MCF 10A (cell line): ENCODE measurements at places on chromosomes 13 and 19.
A peak's percentile ranks its signal among the peaks of the same experiment; 100 is the strongest.

- no peaks in the 10 kb centered on the region for H3K4me1 ChIP-seq
- peak; percentile 4 for DNase-seq
- H3K27me3 ChIP-seq, result peaks cover 96% of the 10 kb centered on the region
These were observed 204.9 kb upstream of the MIR17HG start for GRCh38 chr13:91142572-91142971.

DNA sequence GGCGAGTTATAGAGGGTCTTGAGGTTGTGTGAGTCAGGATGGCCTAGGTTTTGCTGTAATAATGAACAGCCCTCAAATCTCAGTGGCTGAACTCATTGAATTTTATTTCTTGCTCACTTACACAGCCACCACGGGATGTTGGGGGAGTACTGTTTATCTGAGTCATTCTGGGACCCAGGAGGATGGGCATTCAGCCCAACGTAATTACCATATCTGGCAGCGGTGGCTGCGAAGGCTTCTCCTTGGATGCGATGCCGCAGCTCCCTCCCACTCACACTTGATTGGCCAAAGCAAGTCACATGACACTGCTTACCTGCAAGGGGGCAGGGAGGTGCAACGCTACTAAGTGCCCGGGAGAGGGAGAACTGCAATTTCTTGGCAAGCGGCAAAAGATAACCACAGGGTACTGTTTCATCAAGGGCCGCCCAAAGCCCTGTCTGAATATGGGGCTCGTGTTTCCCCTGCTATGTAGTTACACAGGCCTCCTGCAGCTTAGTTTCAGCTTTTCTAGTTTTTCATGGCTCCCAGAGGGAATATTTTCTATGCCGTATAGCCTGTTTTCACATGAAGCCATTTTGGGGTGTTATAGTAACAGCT lies 19.9 kb downstream of the ZSWIM9 start:
- DNase-seq, result peak; percentile 67
- H3K4me3 ChIP-seq, result no peak overlapping the region
- H3K27ac ChIP-seq, result no peak overlapping the region

DNA sequence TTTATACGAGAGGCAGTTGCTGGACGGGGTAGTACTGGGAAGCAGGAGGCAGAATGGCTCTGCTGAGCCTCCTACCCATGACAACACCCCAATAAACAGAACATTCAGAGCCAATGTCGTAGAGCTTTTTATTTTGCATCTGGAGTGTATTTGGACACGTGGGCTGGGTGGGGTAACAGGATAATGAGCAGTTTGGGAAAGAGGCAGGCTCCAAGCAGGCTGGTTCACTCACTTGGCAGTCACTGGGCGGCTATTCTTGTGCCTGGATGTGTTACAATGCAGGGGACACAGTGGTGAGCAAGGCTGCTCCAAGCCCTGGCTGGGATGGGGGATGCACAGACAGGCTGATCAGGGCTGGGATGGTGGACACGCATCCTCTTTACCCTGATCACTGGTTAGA lies 9.5 kb downstream of the ACTMAP start:
- no peak for DNase-seq
- no peaks in the 10 kb centered on the region for H3K27me3 ChIP-seq
- H3K4me1 ChIP-seq, result peaks cover under 1% of the 10 kb centered on the region
- H3K36me3 ChIP-seq, result peaks cover 66% of the 10 kb centered on the region
- H3K27ac ChIP-seq, result peak overlapping the region; percentile 70

- peaks cover 49% of the 10 kb centered on the region for H3K36me3 ChIP-seq
- H3K27me3 ChIP-seq, result no peaks in the 10 kb centered on the region
- H3K4me3 ChIP-seq, result peak overlapping the region; percentile 92
- DNase-seq, result peak; percentile 31
These were observed 59.0 kb downstream of the SERP2 start for GRCh38 chr13:44432650-44433049.

- H3K4me3 ChIP-seq, result no peak overlapping the region
- H3K36me3 ChIP-seq, result no peaks in the 10 kb centered on the region
- H3K27ac ChIP-seq, result no peak overlapping the region
- H3K27me3 ChIP-seq, result no peaks in the 10 kb centered on the region
- no peak for DNase-seq
These were observed 172.2 kb downstream of the OLFM4 start for GRCh38 chr13:53200498-53201453.

DNA sequence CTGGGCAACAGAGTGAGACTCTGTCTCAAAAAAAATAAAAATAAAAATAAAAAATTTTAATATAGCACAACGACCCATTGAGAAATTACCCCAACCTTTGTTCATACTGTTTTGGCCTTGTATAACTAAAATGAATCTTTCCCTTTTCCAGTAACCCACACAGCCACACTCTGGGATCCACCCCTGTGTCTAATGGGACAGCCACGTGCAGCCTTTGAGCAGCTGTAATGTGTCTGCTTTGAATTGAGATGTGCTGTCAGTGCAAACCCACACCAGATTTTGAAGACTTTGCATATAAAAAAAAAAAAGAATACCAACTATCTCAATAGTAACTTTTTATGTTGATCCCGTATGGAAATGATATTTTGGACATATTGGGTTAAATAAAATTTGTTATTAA lies 112.7 kb upstream of the UBL3 start:
- H3K4me3 ChIP-seq, result no peak overlapping the region
- DNase-seq, result no peak
- peaks cover 5% of the 10 kb centered on the region for H3K27me3 ChIP-seq
- H3K36me3 ChIP-seq, result no peaks in the 10 kb centered on the region
- no peaks in the 10 kb centered on the region for H3K4me1 ChIP-seq

- no peaks in the 10 kb centered on the region for H3K4me1 ChIP-seq
- no peaks in the 10 kb centered on the region for H3K36me3 ChIP-seq
- H3K27ac ChIP-seq, result no peak overlapping the region
- H3K27me3 ChIP-seq, result no peaks in the 10 kb centered on the region
These were observed 978.3 kb downstream of the UQCRFS1 start for GRCh38 chr19:28234637-28235036.

DNA sequence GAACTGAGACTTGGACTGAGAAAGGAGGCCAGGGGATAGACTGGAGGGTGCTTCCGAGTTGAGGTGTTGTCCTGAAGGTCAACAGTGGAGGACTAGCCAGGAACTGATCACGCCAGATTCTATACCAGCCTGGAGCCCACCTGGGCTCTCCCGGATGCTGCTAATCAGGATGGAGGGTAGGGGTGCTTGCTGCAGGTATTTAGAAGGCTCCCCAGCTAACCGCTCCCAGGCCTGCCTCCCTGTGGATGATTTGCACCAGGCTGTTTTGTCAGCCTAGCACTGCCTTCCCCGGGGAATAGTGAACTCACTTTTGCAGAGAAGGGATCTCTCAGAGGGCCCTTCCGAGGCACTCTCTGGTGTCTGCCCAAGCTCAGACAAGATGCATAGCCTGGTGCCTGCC lies 60.5 kb upstream of the KCTD15 start:
- no peaks in the 10 kb centered on the region for H3K27me3 ChIP-seq
- H3K36me3 ChIP-seq, result no peaks in the 10 kb centered on the region
- no peak overlapping the region for H3K4me3 ChIP-seq
- no peak overlapping the region for H3K27ac ChIP-seq
- DNase-seq, result no peak
- no peaks in the 10 kb centered on the region for H3K4me1 ChIP-seq

GRCh38 chr19:48879025-48879637 lies 6.9 kb downstream of the PPP1R15A start:
- H3K4me1 ChIP-seq, result peaks cover 17% of the 10 kb centered on the region
- H3K36me3 ChIP-seq, result peaks cover 83% of the 10 kb centered on the region
- H3K27me3 ChIP-seq, result no peaks in the 10 kb centered on the region

- H3K36me3 ChIP-seq, result peaks cover 6% of the 10 kb centered on the region
- no peak overlapping the region for H3K4me3 ChIP-seq
- no peak for DNase-seq
- no peak overlapping the region for H3K27ac ChIP-seq
- H3K4me1 ChIP-seq, result peaks cover 5% of the 10 kb centered on the region
- H3K27me3 ChIP-seq, result no peaks in the 10 kb centered on the region
These were observed 5.4 kb downstream of the ATP4B start for GRCh38 chr13:113652404-113653263.

DNA sequence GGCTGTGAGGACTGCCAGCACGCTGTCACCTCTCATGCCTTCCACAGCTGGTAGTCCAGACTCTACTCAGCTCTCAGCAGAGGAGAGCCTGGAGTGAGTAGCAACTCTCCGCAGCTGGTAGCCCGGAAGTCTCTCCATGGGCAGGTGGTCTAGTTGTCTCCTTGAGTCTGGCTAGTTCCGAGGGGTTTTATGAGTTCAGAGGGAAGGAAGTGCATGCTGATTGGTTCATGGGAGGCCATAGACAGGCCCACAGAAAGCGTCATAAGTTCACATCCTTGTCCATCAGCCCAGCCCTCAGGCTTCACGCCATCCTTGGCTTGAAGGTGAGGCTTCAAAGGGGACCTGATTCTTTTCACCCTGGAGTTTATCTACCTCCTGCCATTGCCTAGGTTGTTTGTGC lies 2662.4 kb upstream of the PCDH20 start:
- H3K27ac ChIP-seq, result no peak overlapping the region
- H3K4me1 ChIP-seq, result no peaks in the 10 kb centered on the region
- no peaks in the 10 kb centered on the region for H3K27me3 ChIP-seq
- H3K36me3 ChIP-seq, result no peaks in the 10 kb centered on the region
- DNase-seq, result no peak
- no peak overlapping the region for H3K4me3 ChIP-seq

DNA sequence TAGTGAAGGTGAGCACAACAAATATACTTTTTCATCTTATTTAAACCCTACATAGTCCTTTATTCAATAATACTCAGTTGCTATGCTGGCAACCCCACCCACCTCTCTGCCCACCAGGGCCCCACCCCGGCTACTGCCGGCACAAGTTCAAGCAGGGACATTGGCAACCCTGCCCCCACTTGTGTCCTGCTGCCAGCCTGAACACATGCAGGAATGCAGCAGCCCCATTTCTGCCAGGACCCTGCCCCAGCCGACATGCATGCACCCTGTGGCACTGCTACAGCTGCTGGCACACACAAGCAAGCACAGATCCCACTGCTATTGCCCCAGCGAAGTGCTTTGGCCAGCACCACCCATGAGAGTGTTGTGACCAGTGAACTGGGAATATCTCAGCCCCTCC lies 289.8 kb downstream of the COG6 start:
- H3K4me3 ChIP-seq, result no peak overlapping the region
- H3K36me3 ChIP-seq, result no peaks in the 10 kb centered on the region
- no peak for DNase-seq
- H3K4me1 ChIP-seq, result peaks cover 21% of the 10 kb centered on the region
- H3K27ac ChIP-seq, result peak overlapping the region; percentile 21

DNA sequence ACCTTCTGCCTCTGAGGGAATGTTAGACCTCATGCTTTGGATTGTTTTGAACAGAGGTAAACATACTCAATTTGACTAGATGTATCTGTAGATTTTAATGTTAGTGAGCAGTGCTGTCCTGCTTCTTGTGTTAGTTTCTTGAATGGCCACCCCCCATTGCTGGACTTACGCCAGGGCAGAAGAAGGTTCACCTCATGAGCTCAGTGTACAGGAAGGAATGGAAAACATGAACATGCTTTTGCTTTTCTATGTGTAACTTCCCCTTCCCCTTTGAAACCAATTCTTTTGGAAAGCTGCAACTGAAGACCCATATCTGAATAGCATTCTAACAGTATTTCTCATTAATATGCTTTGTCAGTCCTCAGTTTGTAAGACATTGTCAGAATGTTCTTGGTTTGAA lies 32.3 kb downstream of the WASF3 start:
- H3K36me3 ChIP-seq, result no peaks in the 10 kb centered on the region
- H3K4me1 ChIP-seq, result peaks cover 13% of the 10 kb centered on the region
- no peaks in the 10 kb centered on the region for H3K27me3 ChIP-seq
- no peak overlapping the region for H3K27ac ChIP-seq
- DNase-seq, result peak; percentile 2

DNA sequence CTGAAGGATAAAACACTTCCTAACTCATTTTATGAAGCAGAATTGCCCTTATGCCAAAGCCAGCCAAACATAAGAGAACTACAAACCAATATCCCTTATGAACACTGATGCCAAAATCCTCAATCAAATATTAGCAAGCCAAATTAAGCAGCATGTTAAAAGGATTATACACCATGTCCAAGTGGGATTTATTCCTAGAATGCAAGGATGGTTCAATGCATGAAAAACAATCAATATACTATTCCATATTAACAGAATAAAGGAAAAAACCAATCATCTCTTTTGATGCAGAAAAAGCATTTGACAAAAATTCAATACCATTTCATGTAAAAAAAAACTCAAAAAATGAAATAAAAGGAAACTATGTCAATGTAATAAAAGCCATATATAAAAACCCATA lies 10.9 kb downstream of the ZNF792 start:
- H3K4me1 ChIP-seq, result no peaks in the 10 kb centered on the region
- no peak overlapping the region for H3K27ac ChIP-seq
- H3K27me3 ChIP-seq, result no peaks in the 10 kb centered on the region
- no peak overlapping the region for H3K4me3 ChIP-seq
- no peak for DNase-seq
- peaks cover 7% of the 10 kb centered on the region for H3K36me3 ChIP-seq

- peaks cover 21% of the 10 kb centered on the region for H3K4me1 ChIP-seq
- H3K27ac ChIP-seq, result peak overlapping the region; percentile 21
- no peak overlapping the region for H3K4me3 ChIP-seq
- H3K27me3 ChIP-seq, result no peaks in the 10 kb centered on the region
- H3K36me3 ChIP-seq, result no peaks in the 10 kb centered on the region
These were observed 14.1 kb upstream of the CCNA1 start for GRCh38 chr13:36418022-36418805.

- no peaks in the 10 kb centered on the region for H3K36me3 ChIP-seq
- H3K27me3 ChIP-seq, result peaks cover 26% of the 10 kb centered on the region
- H3K4me1 ChIP-seq, result peaks cover 11% of the 10 kb centered on the region
- H3K4me3 ChIP-seq, result no peak overlapping the region
- H3K27ac ChIP-seq, result no peak overlapping the region
- no peak for DNase-seq
These were observed 51.2 kb downstream of the MBD3L2B start for GRCh38 chr19:6970021-6970420.

GRCh38 chr19:5130371-5131030 lies 161.6 kb downstream of the KDM4B start:
- H3K36me3 ChIP-seq, result peaks cover 26% of the 10 kb centered on the region
- H3K27me3 ChIP-seq, result no peaks in the 10 kb centered on the region
- no peak overlapping the region for H3K4me3 ChIP-seq
- no peak for DNase-seq
- H3K27ac ChIP-seq, result no peak overlapping the region

- no peak for DNase-seq
- H3K36me3 ChIP-seq, result peaks cover 30% of the 10 kb centered on the region
- no peak overlapping the region for H3K4me3 ChIP-seq
- no peaks in the 10 kb centered on the region for H3K4me1 ChIP-seq
- H3K27me3 ChIP-seq, result no peaks in the 10 kb centered on the region
These were observed 14.6 kb upstream of the ZNF491 start for GRCh38 chr19:11783767-11784166.

GRCh38 chr19:15288146-15288963 lies 44.0 kb downstream of the BRD4 start:
- no peaks in the 10 kb centered on the region for H3K27me3 ChIP-seq
- H3K4me1 ChIP-seq, result peaks cover 43% of the 10 kb centered on the region
- peaks cover 13% of the 10 kb centered on the region for H3K36me3 ChIP-seq
- H3K27ac ChIP-seq, result no peak overlapping the region
- no peak for DNase-seq

- no peak overlapping the region for H3K27ac ChIP-seq
- H3K4me1 ChIP-seq, result no peaks in the 10 kb centered on the region
- H3K27me3 ChIP-seq, result no peaks in the 10 kb centered on the region
- DNase-seq, result no peak
- no peaks in the 10 kb centered on the region for H3K36me3 ChIP-seq
These were observed 15.1 kb upstream of the N4BP2L2 start for GRCh38 chr13:32553720-32554119.
